ENCODE measurements at places on chromosomes 12 and 14. TPM values are rescaled to one million over a fixed set of nuclear protein-coding genes. Genes with fewer than 3 reads are reported as not detected.

DNA sequence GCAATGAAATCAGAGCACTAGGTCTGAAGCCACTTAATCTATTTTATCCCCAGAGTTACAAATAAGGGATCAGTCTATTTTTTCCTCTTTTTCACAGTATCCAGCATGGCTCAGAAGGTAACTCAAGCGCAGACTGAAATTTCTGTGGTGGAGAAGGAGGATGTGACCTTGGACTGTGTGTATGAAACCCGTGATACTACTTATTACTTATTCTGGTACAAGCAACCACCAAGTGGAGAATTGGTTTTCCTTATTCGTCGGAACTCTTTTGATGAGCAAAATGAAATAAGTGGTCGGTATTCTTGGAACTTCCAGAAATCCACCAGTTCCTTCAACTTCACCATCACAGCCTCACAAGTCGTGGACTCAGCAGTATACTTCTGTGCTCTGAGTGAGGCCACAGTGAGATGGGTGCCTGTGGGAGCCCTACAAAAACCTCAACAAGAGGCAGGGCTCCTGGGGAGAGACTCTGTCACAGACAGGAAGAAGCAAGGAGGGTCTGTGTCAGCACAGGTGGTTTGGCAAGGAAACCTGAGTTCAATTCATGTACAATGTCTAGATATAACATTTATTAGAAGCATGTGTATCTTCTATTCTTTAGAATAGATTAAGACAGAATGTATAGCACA, 334.3 kb upstream of the OR4E1 start:
- DNase-seq, result no peak

DNA sequence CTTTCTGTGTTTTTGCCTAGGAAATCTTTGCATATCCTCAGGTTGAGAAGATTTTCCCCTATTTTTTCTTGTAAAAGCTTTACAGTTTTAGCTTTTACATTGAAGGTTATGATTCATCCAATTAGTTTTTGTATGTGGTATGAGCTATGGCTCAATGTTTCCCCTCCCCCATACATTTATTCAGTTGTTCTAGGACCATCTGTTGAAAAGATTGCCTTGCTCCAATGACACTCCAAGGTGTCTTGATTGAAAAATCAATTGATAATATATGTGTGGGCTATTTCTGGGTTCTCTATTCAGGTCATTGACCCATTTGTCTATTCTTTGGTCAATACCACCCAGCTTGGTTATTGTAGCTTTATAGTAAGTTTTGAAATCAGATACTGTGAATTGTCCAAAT, 42.6 kb downstream of the LRTM2 start:
- DNase-seq, result no peak

DNA sequence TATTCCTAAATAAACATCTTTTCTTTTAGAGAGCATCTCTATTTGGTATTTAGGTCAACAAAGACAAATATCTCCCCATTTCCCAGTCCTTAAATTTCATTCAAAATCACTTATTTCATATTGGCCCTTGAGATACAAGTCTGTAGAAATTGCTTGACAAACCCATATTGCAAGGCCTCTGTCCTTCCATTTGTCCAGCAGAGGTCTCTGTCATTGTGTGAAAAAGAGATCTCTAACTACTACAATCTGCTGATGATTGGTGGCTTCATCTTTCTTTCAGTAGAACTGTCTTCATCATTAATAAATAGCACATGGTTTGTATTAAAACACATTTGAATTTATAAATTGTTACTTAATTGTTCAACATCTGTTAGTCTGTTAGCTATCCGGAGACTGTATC, 252.6 kb downstream of the ACSS3 start:
- no peak for DNase-seq

DNA sequence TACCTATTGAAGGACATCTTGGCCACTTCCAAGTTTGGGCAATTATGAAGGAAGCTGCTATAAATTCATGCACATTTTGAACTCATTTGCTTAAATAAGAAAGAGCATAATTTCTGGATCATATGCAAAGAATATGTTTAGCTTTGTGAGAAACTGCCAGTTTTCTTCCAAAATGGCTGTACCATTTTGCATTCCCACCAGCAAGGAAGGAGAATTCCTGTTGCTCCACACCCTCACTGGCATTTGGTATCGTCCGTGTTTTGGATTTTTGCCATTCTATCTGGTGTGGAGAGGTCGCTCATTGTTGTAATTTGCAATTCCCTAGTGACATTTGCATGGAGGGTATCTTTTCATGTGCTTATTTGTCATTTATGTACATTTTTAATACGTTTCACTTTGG, 339.3 kb downstream of the DAD1 start:
- no peak for DNase-seq

DNA sequence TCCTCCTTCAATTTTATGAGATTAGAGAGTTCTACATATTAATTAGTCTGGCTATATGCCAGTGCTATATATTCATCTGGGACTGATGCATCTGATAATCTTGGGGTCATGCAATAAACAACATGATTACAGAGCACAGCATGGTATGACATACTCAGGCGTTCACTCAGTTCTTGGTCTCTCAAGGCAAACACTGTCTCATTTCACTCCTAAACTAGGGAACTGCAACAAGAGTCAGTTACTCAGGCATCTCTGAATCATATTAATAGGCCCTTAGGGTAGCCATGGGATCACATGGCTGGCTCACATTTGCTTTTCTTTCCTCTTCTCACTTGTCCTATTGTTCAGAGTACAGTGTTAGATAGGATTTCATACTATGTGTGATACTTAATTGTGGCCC, 91.8 kb upstream of the TMEM260 start:
- no peak for DNase-seq

- DNase-seq, result no peak
These were observed 14.6 kb upstream of the RBM19 start for GRCh38 chr12:113980537-113981337.

- DNase-seq, result no peak
These were observed 360.5 kb downstream of the FUT8 start for GRCh38 chr14:65772921-65773574.

TAS2R42 gene
- total RNA-seq, result not detected

DNA sequence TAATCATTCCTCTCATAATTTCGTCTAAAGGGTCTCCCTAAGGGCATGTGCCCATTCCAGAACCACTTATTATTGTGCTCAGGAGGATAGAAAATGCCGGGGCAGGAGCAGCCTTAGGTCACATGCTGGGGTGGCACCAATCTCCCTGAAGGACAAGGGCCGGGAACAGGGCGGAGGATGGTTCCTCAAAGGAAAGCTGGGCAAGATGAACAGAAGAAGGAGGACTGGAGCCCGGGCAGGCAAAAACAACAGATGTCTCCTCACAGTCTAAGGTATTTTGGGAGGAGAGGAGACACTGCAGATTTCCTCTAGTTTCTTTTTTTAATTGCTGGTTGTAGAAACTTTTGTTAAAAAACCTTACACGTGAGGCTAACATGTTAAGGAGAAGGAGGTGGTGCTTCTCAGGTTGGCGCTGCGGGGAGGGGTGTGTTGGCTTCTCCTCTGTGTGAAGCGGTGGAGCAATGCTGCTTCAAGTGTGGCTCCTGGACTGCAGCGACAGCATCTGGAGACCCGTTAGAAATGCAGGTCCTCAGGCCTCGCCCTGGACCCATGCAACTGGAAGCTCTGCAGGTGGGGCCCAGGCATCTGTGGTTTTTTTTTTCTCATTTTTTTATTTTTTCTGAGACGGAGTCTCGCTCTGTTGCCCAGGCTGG, 164.8 kb downstream of the AACS start:
- DNase-seq, result no peak

LRIG3 gene
- total RNA-seq, result 36.3 TPM

DNA sequence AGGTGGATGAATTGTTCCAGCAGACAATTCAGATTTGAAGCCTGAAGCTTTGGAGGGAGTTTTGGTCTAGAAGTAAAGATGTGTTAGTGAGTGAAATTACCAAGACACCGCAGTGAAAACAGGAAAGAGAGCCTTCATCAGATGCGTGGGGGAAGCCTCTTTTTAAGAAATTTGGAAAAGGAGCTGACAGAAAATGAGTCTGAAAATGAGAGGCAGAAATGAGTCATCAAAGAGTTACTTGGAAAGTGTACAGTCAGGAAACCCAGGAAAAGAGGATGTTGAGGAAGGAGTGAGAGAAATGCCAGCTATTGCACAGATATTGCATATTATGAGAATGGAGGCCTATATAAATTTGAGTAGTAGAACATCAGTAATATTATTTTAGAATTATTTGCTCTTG, 520.7 kb downstream of the NRXN3 start:
- no peak for DNase-seq

DNA sequence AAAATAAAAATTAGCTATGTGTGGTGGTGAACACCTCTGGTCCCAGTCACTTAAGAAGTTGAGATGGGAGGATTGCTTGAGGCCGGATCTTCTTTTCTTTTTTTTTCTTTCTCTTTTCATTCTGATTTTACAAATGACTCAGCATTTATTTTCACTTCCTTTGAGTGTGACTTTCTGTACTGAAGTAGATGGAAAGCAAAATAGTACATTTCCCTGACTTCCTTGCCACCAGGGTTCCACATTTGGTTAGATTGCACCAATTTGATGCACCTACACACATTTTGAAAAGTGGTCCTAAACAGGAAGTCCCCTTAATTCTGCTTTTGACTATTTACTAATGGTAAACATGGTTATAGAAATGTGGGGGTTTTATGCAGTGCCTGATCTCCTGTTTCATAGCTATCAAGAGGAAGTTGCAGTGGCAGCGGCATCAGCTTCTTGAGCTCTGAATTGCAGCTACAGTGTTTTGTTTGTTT, 13.0 kb upstream of the LEMD3 start:
- no peak for DNase-seq

- DNase-seq, result no peak
These were observed 93.8 kb downstream of the KIF21A start for GRCh38 chr12:39348941-39349626.

DNA sequence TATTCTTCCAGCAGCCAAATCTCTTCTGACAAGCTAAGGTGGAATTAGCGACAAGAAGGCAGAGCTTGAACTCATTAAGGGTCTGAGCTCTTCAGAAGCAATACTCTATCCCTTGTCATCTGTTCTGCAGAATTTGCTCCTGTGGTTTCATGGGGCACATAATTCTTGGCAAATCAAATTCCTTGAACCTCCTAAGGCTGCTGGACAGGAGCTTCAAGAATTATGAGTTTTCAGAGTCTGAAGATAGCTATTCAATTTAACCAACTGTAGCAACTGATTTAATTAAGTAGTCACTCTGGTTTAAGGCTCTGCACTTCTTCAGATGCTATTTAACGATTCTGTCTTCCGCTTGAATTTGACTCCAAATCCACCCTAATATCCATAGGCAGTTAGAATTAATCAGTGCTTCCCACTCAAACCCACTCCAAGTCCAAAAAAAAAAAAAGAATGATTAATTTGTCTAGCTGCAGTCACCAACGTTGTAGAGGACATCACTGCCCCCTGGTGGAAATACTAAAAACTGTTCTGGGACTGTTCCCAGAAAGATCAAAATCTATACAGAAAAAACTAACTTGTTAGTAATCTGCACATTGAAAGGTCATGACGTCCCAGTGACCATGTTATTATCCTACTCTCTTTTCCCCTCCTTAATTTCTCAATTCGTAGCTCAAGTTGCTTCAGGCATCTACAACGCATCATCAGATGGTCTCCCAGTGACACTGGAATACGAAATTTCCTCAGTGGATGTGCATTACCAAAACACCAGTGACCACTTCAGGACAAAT, 169.9 kb downstream of the KIF21A start:
- DNase-seq, result no peak

DNA sequence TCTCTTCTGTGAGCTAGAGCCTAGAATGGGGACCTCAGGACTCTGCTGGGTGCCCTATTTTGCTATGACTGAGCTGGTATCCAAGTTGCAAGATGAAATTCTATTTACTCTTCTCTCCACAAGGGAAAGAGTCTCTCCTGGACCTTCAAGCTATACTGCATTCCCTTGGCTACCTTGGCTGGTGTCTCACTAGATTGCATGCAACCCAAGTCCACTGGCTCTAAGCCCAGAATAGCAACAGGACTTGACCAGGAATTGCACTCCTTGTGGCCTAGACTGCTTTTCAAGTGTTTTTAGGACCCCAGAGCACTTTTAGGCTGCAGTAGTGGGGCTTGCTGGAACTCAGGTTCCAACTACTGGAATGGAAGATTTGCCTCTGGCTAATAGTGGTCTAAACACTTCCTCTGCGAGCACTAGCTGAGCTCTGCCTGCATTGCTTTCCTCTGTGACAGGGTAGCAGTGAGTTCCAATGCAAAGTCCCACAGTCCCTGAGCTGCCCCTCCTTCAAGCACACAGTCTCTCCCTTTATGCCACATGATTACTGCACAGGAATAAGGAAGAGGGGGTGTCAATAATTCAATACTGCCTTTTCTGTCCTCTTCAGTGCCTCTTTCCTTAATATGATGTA, 1009.1 kb upstream of the FLRT2 start:
- no peak for DNase-seq

DNA sequence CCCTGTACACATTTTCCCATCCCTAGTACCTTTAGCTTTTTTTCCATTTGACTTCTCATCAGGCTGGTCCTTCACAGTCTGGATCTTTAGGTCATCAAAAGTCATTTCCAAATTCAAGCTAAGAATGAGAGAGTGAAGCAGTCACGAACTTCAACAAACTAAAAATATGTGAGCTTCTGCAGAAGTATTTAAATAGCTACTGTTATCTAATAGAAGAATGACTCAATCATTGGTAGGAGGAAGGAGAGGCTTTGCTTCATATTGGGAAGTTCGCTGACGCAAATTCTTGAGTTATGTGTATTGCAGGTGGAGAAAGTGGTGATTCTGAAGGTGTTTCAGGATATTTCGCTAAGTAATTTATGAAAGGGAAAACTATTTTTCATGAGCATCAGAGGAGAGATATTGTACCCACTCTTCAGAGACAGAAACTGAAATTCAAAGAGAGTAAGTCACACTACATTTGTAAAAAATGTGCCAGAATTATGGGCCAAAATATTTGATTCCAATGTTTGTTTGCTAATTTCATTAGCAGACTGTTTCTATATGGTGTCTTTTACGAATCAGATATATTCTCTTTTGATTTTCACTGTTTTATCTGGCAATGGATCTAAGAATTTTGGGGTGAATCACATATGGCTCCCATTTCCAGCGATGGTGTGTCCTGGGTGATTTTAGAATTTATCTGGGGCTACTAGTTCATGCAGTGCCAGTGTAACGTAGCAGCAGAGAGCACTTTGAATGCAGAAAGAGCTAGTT, at the start of gene OLR1:
Gene OLR1, minus strand, starts transcription at position 160 of the 756 bp plus-strand sequence. Its CDS starts 55 bp downstream, at position 105.
- no peak for DNase-seq

DNA sequence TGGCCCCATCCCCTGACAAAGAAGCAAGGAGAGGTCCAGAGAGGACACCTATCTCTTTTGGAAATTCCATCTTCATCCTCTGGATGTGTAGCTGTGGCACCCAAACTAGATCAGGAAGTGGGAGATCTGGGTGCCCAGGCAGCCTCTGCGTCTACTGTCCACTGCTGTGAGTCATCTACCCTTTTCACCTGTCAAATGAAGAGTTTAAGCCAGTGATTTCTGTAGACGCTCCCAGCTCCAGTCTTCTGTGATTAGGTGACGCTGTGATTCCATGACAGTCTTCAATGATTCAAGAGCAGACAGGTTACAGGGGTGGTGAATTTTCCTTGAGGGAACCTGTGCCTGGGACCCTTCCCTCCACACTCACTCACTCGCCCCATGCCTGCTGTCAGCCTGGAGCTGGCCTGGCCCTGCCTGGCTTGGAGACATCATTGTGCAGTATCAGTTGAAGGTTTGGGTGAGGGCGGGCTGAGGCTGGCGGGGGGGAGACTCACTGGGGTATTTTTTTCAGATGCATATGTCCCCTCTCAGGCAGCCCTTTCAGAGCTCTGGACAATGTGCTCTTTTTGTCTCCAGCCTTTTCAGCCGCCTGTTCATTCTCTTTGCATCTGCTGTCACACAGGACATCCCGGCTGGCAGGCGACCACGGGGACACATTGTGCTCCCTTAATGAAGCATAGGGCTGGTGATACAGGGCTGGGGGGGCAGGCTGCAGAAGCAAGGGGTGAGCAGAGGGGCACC, 56.8 kb upstream of the PARP11 start:
- no peak for DNase-seq

- no peak for DNase-seq
These were observed 115.2 kb downstream of the KSR2 start for GRCh38 chr12:117853600-117853999.

Data from pancreas (tissue), 10 donors.